Skin of body (tissue), 3 donors: ENCODE measurements at places on chromosomes 13 and 19. TPM values are rescaled to one million over a fixed set of nuclear protein-coding genes. Genes with fewer than 3 reads are reported as not detected.

DNA sequence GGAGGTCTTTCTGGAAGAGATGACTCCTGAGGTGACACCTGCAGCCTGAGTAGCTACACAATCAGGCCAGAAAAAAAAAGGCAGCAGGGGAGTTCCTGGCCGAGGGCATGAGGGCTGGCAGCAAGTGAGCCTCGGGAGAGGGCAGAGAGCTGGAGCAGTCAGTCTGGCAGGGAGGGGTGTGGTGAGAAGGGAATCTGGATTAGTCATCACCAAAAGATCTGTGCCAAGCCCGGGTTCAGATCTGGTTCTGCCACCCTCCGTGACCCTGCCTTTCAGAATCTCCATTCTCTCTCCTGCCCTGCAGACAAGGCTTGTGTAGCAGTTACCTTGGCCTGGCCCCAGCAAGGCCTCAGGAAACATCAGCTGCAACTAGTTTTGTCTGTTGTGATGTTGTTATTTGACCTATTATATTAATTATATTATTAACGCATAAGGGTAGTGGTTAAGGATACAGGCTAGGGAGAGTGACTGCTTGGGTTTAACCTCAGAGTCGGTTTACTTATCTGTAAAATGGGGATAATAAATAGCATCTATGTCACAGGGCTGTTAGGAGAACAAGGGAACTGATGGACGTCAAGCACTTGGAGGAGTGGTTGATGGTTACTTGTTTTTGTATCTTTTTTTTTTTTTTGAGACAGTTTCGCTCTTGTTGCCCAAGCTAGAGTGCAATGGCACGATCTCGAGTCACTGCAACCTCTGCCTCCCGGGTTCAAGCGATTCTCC lies 2.7 kb upstream of the CAPNS1 start:
- no peak for DNase-seq

GRCh38 chr19:39384839-39385568 lies 5.9 kb downstream of the PAF1 start:
- DNase-seq, result no peak

GRCh38 chr13:83732755-83733154 lies 149.5 kb downstream of the SLITRK1 start:
- no peak for DNase-seq

GRCh38 chr13:77703408-77703807 lies 5.9 kb downstream of the SLAIN1 start:
- DNase-seq, result no peak

DNA sequence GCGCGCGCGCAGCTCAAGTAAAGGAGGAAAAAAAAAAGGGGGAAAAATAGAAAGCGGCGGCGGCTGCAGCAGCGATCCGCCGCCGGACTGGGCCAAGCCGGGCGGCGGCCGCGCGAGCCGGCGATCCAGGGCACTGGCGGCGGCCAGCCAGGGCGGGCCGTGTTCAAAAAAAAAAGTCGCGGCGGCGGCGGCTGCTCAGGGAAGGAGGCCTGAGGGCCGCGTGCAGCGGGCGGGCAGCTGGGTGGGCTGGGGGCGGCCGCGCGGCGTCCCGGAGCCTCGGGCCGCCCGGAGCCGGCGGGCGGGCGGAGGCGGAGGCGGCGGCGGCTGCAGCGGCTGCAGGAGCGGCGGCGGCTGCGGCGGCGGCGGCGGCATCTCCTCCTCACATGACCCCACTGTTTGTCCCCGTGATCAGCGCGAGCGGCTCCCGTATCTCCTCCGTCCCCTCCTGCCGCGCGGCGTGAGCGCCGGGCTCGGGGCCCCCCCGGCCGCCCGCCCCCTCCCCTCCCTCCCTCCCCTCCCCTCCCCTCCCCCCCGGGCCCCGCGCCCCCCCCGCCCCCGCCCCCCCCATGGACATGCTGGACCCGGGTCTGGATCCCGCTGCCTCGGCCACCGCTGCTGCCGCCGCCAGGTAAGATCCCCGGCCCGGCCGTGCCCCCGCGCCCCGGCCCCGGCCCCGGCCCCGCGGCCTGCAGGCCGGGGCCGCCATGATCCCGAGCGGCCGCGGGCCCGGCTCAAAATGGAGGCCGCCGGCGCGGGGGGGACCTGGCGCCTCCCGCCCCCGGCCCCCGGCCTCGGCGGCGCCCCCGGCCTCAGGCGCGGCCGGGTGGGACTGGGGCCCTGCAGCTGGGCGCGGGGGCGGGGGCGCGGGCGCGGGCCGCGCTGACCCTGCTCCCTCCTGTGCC lies at the start of gene USF2:
Gene USF2, plus strand, starts transcription at position 427 of the 902 bp plus-strand sequence. Its CDS starts 140 bp downstream, at position 567.
- peak; percentile 8 for DNase-seq

- no peak for DNase-seq
These were observed 29.1 kb downstream of the SHISA2 start for GRCh38 chr13:26022538-26023292.

DNA sequence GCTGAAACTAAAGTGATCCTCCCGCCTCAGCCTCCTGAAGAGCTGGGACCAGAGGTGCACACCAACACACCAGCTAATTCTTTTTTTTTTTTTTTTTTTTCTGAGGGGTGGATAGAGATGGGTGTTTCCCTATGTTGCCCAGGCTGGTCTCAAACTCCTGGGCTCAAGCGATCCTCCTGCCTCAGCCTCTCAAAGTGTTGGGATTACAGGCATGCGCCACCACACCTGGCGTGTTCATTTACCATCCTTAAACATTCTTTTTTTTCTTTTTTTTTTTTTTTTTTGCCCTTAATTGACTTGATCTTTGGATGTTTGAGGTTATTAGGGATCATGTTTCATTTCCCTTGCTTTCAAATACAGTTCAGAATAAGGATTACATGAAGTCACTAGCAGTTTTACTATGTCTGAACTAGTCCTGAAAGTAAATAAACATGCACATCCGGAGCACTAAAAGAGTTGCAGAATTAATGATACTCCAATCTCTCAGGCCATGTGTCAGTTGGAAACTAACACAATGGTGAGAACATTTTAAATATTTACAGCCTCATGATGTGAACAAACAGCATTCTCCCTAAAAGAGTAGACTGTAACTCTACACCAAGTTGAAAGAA lies 10.2 kb downstream of the UTP14C start:
- no peak for DNase-seq

GRCh38 chr13:31878052-31878451 lies 138.7 kb downstream of the RXFP2 start:
- no peak for DNase-seq

- DNase-seq, result no peak
These were observed 22.3 kb downstream of the NLRP11 start for GRCh38 chr19:55809381-55810058.

DNA sequence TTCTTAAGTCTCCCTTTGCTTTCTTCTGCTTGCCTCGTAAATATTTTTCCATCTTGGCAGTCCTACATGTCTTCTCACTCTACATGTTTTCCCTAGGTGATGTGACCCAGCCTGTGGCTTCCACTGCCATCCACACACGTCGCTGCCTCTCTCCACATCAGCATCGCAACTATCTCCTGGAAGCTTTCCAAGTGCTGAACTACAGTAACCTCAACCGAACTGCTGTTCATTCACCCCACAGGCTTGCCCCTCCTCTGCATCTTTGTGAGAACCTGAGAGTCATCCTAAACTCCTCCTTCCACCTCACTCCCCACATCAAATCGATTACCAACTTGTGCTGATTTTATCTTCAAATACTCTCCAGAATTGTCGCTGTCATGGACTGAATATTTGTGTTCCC lies 41.2 kb upstream of the USPL1 start:
- no peak for DNase-seq

GRCh38 chr19:2261438-2262172 lies 5.4 kb upstream of the JSRP1 start:
- DNase-seq, result no peak

DNA sequence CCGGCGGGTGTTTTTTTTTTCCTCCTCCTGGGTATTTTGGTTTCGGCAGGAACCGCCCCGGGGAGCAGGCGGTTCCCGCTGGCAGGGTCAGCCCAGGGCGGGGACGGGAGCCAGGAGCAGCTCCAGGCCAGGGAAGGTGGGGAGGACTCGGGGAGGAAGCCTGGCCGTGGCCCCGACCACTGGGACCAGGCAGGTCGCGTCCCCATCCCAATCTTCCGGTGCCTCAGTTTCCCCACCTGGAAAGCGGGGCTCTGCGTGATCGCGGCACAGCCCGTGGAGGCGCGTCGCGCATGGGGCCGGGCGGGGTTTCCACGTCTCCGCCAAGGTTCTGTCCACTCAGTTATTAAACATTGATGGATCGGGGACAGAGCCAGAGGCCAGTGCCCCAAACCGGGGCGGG lies 34.8 kb downstream of the IL12RB1 start:
- no peak for DNase-seq

DNA sequence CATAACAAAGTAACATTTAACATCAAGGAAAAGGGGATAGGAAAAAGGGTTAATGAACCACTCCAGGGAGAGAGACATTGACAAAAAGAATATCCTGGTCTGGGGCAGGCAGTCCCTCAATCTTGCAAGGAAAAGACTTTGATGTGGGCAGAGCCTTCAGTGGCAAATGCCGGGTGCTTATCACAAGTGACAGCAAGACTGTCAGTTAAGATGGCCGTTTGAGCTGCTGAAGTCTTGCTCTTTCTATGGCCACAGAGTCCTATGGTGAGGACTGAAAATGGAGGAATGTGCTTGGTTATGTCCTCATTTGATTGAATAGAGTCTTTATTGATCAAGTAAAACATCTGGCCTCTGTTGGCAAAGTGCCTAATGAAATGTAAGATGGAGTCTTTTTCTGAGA lies 112.1 kb downstream of the B3GLCT start:
- no peak for DNase-seq

- DNase-seq, result no peak
These were observed 59.6 kb downstream of the RBM26 start for GRCh38 chr13:79346300-79346914.

DNA sequence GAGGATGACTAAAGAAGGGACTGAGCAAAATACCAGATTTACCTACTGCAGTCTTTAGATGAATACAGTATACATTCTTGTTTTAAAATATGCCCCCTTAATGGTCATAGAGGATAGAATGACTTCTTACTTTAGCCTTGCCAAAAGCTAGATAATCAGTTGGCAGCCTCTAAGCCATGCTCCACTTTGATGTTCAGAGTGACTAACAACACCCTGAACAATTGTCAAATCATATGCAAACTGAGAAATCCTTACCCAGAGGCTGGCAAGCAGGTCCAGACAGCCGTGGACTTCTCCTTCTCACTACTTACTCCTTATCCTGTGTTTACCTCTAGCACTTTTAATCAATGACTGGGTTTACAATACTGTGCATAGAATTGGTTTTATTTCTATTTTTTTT lies 23.6 kb upstream of the PHF11 start:
- DNase-seq, result no peak

DNA sequence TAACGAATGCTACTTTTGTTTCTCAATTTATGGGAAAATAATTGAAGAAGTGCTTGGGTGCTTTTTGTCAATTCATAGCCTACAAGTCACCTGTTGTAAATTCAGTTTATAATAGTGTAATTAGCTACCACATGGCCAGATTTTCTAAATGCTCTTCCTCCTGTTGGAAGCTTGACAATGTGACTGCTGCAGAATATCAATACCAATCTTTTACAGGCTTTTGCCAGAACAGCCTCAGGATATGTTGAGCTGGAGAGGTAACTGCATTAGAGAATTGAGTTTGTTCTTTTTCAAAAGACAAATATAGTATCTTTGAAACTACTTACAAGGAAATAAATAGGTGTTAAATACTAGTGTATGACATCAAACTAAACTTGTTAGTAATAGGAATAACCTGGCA lies 277.8 kb downstream of the POU4F1 start:
- no peak for DNase-seq

GRCh38 chr13:30976025-30976424 lies 43.6 kb downstream of the TEX26 start:
- DNase-seq, result no peak

- DNase-seq, result peak; percentile 32
These were observed 301.7 kb downstream of the NDFIP2 start for GRCh38 chr13:79782541-79783205.

DNA sequence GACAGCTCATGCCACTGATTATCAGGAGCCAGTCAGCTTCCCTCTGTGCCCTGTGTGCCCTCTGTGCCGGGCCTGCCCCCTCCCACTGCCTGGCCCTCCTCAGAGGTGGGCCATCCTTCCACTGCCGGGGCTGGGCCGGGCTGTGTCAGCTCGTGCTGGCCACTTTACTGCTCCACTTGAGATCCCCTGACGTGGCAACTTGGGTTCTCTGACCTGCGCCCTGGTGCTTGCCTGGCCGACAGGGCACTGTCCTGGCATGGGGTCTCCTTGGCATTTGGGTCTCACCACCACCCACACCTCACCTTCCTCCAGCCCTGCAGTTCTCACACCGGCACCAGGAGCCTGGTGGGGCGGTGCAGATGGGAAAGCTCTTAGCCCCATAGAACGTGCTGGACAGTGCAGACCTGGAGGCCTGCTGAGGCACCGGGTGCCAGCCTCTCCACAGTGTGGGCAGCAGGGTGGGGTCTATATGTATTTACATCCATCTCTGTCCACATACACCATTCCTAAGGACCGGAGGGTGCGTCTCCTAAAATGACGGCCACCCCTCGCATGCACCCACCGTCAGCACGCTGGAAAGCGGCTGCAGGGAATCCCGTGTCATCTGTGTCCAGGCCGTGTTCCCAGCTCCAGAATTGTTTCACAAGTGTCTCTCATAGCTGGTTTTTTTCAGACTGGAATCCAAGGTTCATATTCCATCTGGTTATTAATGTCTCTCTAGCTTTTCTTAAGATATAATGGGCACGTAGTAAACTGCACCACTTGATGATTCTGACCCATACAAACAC lies 11.8 kb downstream of the DAZAP1 start:
- no peak for DNase-seq

GRCh38 chr13:38758277-38758676 lies 71.4 kb downstream of the FREM2 start:
- DNase-seq, result no peak

DNA sequence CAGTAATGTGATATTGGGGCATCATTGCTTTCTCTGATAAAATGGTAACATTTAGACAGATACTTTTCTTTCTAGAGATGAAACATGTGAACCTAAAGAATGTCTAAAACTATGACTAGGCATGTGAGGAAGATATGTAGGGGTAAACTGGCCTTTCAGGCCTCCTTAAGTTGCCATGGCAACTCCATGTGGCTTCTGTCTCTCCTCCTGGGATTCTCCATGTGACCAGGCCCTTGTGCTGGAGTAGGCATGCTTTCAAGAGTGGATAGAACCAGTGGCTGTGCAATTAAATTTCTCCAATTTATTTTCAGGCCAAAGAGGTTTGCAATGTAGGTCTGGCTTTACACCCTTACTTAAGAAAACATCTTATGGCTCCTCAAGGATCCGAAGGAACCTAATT lies 130.8 kb downstream of the OLFM4 start:
- no peak for DNase-seq

- no peak for DNase-seq
These were observed 50.5 kb downstream of the KATNAL1 start for GRCh38 chr13:30256713-30257467.

The CGB1 gene
- total RNA-seq, result not detected

The HIF3A gene
- total RNA-seq, result 59.6 TPM

The KIR3DL2 gene
- not detected for total RNA-seq

The ZNF345 gene
- total RNA-seq, result 9.6 TPM

The AXL gene
- 36.2 TPM for total RNA-seq

The SHD gene
- 1.3 TPM for total RNA-seq

The SYNE4 gene
- total RNA-seq, result not detected

The FXYD5 gene
- 10.7 TPM for total RNA-seq

The ZNF845 gene
- 8.2 TPM for total RNA-seq

The NAPA gene
- 52.5 TPM for total RNA-seq

The FGF21 gene
- total RNA-seq, result not detected

The DENND1C gene
- 0.69 TPM for total RNA-seq

The MISP3 gene
- 0.89 TPM for total RNA-seq

The CEACAM8 gene
- 4.8 TPM for total RNA-seq

The RGL3 gene
- total RNA-seq, result 1.8 TPM

The LILRB2 gene
- total RNA-seq, result 1.5 TPM

The GARIN5A gene
- 0.69 TPM for total RNA-seq

The TSSK6 gene
- 0.39 TPM for total RNA-seq
